Choroid plexus epithelial cell (primary cell): ENCODE measurements at places on chromosomes 4 and X.

DNA sequence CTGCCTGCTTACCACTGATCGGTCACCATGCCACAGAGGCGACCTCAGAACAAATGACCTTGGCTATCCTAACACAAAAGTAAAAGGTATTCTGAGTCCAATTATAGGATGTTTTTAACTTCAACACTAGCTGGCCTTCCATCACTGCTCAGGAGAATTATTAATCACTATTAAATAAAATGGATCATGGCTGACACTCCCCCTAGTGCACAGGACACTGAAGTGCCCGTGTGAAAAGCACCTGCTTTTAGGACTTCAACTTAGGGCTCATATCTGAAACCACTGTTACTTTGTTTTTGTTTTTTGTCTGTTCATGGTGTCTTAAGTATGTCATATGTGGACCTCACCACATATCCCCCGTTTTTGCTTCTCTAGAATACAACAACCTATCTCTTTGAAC is 33.9 kb downstream of the STX18 start:
- peak; percentile 61 for DNase-seq

GRCh38 chr4:56973336-56973735 is 4.1 kb downstream of the NOA1 start:
- DNase-seq = no peak

- DNase-seq = no peak
Measured at GRCh38 chr4:38582445-38582844, 81.6 kb upstream of the KLF3 start.

GRCh38 chrX:33190016-33190415 is 21.3 kb downstream of the DMD start:
- DNase-seq = peak; percentile 50

DNA sequence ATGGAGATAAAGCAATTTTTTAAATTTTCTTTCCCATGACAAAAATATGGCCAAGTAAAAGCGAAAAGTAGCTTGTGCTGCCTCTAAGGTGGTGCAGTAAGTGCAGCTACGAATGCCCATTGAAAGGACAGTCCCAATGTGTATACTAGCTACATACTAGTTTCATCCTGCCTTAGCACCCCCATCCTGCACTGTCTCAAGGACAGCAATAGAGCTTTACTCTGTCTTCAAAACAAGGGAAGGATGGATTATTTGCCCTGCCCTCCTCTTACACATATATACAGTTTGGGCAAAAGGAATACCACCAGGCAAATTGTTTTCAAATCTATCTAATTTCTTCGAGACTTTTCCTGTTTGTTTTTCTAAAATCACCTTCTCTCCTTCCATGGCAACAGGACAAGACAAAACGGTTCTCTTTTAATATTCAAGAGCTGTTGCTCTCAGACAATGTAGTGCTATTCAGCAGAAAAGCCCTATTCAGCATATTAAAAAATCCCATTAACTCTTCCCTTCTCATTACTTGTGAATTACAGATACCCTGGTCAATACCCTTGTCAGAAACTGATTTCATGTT is 75.1 kb upstream of the SLC7A11 start:
- no peak for DNase-seq
